Cerebellum (tissue), 4 donors: ENCODE measurements at places on chromosomes 6 and 20. TPM values are rescaled to one million over a fixed set of nuclear protein-coding genes. Genes with fewer than 3 reads are reported as not detected.

Gene L3MBTL3
- 14.5 TPM for total RNA-seq

Gene FRK
- total RNA-seq: 0.36 TPM

DNA sequence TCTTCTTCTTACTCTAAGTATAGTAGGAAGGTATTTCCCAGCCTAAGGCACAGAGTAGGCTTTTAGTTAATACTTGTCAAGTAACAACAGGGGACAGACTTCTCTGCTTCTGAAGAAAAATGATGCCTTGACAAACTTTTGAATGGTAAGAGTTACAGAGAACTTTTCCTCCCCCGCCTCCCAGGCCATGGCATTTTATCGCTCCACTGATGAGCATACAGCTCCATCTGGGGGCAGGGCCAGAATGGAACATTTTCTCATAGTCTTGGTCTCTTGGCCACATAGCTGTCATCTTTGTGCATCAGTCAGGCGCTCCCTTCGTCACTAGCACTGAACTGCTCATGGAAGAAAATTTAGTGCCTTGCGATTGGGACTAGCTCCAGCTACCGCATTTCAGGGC lies 1066.8 kb upstream of the CITED2 start:
- DNase-seq: peak; percentile 1

DNA sequence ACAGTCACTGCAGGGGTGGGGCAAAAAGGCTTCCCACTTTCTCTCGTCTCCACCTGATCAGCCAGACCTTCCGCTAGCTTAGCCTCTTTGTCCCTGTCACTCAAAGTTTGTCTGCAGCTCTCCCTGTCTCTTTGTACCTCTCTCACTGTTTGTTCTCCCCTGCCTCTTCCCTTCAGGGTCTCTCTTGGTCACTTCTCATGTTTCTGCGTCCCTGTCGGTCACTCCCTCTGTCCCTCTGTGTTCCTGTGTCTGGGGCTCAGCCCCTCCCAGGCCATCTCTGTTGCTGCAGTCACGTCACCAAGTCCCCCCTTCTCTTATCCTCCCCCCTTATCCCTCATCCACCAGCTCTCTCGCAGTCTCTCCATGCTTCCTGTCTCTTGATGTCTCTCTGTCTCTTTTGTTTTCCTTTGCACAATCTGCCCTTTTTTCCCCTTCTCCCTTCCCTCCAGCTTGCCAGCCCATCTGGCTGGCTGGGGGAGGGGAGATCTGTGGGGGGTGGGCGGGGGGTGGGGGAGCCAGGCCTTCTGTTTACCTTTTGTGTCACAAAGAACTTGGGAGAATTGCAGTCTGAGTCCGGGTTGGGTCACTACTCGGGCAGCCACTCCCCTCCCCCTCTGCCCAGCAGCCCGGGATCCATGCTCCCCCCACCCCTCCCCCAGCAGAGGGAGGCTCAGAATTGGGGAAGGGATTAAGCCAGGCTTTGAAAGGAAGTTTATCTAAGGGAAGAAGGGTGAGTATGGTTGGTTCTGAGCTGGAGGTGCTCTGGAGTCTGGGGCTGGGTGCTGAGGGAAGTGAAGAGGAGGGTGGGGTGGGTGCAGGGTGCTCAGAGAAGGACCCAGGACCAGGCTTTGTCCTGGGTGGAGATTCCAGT lies 32.3 kb downstream of the FOXP4 start:
- DNase-seq: no peak

- no peak for DNase-seq
These were observed 66.2 kb downstream of the SLC22A23 start for GRCh38 chr6:3390698-3391097.

DNA sequence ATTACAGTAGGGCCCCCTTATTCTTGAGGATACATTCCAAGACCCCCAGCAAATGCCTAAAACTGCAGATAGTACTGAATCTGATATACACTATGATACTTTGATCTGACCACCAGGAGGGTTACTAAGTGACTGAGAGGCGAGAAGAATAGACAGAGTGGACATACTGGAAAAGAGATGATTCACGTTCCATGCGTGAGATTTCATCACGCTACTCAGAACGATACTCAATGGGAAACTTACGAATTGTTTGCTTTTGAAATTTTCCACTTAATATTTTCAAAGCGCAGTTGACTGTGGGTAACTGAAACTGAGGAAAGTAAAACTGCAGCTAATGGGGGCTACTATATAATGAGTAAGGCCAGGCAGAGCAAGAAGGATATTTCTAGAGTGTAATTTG lies 60.8 kb downstream of the STX11 start:
- no peak for DNase-seq

- no peak for DNase-seq
These were observed 23.8 kb downstream of the PRSS35 start for GRCh38 chr6:83536034-83536646.

DNA sequence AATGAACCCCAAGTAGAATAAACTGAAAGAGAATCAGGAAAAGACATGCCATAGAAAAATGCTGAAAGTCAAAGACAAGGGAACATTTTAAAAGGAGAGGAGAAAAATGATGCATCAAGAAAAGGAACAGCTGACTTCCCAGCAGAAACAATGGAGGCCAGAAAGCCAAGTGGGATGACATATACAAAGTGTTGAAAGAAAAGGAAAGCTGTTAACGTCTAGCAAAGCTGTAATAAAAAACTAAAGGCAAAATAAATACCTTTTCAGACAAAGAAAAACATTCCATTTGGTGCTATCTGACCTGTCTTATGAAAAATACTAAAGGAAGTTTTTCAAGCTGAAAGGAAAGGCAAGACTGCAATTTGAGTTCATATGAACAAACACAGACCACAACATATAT lies 34.1 kb upstream of the PDE10A start:
- no peak for DNase-seq

DNA sequence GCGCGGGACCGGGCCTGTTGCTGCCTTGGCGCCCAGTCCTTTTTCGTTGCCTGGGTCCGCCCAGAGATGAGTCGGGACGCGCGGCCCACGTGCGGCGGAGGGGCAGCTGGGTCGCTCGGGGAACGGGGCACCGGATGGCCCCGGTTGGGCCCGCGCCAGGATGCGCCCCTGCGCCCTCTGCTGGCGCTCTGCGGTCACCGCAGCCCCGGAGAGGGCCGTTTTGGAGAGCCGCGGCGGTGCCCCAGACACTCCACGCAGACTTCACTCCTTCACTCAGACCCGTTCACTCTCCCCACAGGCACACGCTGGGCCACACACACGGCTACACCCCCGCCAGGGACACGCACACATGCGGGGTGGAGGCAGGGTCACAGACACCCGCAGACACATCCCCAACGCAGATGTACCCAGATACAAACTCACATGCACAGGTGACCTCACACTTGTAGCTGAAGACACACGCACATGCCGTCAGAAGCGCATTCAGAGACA lies 38.8 kb downstream of the SRC start:
- peak; percentile 79 for DNase-seq

DNA sequence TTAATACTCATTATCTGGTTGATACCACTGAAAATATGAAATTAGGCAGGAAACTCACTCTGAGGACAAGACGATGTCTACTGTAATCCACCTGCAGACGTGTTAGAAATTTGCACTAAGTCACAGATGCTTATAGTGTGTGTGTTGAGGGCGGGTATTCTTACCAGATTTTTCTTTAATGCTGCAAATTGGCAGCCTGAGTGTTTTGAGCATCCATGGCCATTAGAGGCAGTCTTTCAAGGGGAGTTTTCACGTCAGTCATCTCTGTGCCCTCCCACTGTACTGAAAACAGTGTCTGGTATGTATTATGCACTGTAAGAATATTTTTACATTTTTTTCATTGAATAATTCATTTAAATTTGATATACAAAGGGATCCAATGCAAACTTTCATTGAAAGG lies 266.5 kb upstream of the QKI start:
- DNase-seq: no peak

DNA sequence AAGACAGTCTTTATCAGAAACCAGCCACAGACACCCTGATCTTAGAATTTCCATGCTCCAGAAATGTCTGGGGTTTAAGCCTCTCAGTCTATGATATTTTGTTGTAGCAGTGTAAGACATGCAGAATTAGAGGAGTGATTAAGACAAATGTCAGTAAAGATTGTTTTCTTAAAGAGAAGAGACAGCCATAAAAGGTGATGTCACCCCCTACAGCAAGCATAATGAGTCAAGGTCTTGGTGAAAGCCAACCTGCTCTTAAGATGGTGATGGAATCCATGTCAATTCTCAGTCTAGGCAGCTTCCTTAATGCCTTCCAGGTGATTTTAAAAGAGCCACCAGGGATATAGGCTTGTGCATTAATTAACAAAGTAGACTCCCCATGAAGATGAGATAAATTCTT lies 849.9 kb upstream of the EPHA7 start:
- DNase-seq: no peak

DNA sequence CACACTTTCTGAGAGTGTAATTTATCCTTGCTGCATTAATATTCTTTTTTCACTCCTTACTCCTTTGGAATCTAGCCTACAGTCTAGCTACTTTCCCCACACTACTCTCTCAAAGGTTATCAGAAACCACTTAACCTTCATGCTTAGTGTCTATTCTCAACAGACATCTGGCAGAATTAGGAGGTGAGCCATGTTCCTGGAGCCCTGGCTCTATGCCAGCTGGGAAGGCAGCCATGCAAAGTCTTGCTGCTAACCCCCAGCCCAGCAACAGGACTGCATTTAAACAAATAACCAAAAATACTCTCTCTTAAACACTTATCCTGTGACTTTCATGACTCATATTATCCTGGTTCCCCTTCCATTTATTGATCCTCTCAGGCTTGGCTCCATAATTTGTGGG lies 260.2 kb downstream of the BCKDHB start:
- no peak for DNase-seq

DNA sequence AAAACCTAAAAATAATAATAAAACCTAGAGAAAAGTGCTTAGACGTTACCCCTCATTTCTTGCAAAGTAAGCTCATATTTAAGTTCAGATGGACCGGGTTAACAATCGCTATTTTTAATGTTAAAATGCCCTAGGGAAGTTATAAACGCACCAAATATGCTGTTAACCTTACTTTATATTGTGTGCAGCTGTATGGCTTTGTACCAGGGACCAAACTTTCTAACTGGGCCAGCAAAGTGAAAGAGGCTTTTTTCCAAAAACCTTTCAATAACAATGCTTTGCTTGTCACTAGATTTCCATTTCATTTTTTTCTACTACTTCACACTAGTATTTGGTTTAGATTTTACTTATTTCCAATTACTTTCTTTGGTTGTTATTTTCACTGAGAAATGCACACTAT lies 248.5 kb downstream of the FOXC1 start:
- DNase-seq: no peak

DNA sequence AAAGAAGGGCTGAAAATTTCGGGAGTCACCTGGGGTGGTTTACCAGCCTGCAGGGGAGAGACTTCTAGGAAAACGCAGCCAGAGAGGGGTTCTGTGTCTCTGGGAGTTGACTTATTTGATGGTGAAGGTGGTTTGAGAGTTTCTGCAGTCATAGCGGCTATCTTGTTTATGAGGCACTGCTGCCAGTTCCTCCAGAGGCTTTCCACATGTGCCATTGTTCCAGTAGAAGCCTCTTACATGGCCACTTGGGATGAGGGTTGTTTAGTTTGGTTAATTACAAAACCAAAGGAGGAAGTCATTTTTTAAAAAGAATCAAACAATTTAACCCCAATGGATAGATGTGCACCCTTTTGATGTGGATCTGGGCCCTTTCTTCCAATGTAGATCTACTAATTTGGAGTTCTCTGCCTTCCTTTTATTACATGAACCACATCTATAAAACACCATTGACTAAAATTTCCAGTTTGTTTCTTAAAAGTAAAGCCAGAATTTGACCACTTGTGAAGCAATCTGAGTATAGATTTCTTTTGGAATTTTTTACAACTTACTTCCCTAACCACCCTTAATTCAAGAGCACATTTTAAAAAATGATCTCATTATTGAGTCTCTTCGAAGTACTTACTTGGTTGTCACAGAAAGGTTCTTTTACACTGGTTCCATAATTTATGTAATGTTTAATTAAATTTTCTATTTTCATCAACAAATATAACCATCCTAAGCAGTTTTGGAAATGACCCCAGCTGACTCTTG lies 97.6 kb downstream of the TCP11 start:
- DNase-seq: no peak

DNA sequence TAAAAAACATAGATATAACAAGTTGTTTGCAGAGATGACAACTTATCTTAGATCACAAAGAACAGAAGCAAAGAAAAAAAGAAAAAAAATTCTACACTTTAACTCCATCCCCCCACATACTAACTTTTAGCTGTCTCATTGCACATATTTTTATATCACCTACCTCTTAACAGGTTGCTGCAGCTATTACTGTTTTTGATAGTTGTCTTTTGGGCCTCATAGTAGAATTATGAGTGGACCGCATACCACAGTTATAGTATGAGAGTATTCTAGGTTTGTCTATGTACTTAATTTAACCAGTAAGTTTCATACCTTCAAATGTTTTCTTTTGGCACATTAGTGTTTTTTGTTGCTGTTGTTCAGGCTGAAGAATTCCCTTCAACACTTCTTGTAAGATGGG lies 12.3 kb downstream of the RSPH3 start:
- DNase-seq: no peak
